GM10248 (cell line): ENCODE measurements at places on chromosomes 4 and X.

DNA sequence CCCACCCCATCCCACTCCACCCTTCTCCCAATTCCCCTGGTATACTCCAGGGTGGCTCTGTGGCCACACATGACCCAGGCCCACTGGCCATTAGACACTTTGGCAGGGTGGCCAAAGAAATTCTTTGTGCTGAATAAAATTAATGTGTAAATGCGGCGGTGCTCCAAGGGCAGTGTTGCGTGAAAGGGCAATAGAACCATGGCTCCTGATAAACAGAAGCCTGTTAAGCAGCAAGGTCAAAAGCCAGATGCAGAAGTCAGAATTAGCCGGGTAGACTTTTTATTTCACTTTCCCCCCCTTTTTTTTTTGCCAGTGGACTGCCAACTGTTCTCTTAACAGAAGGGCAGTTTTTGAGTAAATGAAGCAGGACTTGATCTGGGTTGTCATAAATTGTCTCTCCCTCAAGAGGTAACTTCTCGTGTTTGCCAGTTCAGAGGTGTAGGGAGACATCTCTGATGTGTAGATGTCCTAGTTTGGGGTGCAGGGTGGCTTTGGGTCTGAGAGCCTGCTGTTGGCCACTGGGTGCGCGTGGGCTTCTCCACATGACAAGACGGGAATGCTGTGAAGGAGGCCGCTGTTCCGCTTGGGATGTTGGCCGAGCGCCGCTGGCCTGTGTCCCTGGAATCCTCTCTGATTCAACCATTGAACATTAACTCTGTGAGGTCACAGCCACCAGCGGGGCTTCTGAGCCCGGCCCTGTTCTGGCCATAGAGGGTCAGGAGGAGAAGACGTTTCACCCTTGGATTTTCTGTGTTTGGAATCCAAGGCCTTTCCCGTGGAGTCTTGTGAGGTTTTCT, 139.5 kb downstream of the TBL1X start:
- no peak for DNase-seq

GRCh38 chr4:2792396-2792710, 532 bp upstream of the SH3BP2 start:
- no peak for DNase-seq

- DNase-seq: no peak
Observed at GRCh38 chrX:140764401-140764919, 54.9 kb downstream of the LINC00632 start.

GRCh38 chr4:15707363-15707715, 4.5 kb downstream of the BST1 start:
- no peak for DNase-seq

DNA sequence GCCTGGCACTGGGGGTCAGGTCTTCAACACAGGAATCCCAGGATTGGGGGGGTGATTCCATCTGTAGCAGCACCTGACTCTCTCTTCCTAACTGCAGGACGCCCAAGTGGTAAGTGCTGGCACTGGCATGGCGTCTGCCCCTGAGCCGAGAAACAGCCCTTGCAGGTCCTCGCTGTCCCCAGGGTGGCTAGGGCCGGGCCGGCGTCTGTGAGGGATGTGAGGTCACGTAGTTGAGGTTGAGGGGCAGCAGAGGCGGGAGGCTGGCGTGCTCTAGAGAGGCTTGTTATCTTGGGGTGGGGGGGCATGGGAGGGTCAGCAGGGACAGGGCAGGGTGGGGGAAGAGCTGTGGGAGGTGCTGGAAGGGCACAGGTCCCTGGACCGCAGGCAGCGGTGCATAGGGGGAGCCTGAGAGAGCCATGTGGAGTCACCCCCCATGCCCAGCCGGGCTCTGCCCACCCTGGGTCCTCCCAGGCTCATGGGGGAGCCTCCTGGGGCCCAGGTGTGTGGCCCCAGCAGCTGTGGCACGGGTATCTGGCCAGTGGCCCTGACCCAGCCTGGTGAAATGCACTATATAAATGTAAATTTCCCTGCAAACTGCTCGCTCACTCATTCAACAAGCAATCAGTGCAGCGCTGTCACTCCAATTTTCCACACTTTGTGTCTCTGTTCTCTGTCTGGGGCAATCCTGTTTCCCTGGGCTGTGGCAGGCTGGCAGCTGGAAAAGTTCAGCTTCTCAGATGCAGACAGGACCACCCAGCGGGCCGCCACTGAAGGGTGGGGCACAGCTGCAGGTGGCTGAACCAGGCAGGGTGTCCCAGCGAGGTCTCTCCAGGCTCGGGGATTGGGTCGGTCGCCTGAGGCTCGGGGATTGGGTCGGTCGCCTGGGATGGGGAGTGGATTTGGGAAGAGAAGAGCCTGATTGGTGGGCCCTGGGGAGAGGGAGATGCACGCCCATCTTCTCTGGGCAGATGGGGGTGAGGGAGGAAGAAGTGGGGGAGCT, 102.2 kb upstream of the NKX1-1 start:
- DNase-seq: no peak

DNA sequence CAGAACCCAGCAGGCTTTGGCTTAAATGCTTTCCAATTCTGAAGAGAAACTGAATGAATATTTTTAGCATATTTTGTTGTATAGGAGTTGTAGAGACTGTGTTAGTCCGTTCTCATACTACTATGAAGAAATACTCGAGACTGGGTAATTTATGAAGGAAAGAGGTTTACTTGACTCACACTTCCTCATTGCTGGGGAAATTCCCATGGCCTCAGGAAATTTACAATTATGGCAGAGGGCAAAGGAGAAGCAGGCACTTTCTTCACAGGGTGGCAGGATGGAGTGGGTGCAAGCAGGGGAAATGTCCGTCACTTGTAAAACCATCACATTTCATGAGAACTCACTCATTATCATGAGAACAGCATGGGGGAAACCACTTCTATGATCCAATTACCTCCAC, 291.7 kb downstream of the PACRGL start:
- DNase-seq: no peak

DNA sequence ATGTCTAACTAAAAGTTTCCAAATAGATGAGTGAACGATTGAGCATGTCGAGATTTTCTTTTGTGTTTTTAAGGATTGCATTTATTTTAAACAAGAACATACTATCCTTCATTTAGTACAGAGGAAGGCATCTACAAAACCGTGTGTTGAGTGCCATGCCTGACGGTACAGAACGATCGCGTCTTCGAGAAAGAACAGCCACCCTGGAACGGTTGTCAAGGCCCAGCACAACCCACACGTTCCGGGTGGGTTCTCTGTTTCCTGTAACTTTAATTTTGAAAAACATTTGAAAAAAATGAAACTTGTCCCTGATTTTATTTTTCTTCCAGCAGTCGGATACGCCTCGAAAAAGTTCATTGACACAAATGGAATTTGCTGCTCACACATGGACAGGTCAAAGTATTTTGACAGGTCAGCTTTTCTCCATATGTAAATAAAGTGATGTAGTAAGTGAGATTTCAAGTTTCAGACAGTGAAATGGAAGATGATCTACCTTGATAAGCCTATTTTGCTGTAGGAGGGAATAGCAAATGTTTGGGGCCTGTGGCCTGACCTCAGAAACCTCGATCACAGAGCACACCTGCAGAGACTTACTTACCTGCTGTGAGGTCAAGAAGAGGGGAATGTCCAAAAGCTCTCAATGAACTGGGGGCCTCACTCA, 24.4 kb upstream of the CYP4V2 start:
- no peak for DNase-seq

- no peak for DNase-seq
Observed at GRCh38 chr4:47213539-47213938, 182.2 kb downstream of the GABRB1 start.
